Pons (tissue), 1 donor: ENCODE measurements at places on chromosomes 16 and 17.
A peak's percentile ranks its signal among the peaks of the same experiment; 100 is the strongest.

GRCh38 chr17:33381201-33381600, 88.1 kb upstream of the ASIC2 start:
- no peak for DNase-seq

GRCh38 chr16:695355-696089, 5.3 kb upstream of the WDR24 start:
- no peak for DNase-seq

DNA sequence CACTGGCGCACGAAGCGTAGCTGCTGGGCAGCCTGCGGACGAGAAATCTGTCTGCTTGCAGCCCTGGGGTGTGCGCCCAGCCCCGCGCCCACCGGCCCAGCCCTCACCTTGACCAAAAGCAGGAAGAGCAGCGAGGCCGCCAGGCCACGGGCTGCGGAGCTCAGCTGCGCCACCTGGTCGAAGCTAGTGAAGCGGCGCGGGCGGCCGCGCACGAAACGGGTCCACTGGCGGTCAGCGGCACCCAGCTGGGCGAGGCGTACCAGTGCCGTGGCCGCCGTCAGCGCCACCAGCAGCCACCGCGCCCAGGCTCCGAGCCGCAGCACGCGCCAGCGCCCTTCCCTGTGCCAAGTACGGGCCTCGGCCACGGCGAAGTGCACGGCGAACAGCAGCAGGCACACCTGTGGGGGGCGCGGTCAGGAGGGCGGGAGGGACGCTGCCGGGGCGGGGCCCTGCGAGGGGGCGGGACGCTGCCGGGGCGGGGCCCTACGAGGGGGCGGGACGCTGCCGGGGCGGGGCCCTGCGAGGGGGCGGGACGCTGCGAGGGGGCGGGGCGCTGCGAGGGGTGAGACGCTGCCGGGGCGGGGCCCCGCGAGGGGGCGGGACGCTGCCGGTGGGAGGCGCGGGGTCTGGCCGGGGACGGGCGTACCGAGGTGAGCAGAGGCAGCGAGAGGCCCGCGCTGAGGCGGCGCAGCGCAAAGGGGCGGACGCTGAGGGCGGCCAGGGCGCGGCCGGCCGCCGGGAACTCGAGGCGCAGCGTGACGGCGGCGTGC, 43.2 kb downstream of the TSC2 start:
- no peak for DNase-seq

- DNase-seq = peak; percentile 95
These were observed 78.5 kb downstream of the MRC2 start for GRCh38 chr17:62705778-62706597.

GRCh38 chr17:51353296-51353695, 93.0 kb downstream of the UTP18 start:
- no peak for DNase-seq

- peak; percentile 7 for DNase-seq
These were observed 22.5 kb upstream of the DYNLL2 start for GRCh38 chr17:58060596-58061191.

DNA sequence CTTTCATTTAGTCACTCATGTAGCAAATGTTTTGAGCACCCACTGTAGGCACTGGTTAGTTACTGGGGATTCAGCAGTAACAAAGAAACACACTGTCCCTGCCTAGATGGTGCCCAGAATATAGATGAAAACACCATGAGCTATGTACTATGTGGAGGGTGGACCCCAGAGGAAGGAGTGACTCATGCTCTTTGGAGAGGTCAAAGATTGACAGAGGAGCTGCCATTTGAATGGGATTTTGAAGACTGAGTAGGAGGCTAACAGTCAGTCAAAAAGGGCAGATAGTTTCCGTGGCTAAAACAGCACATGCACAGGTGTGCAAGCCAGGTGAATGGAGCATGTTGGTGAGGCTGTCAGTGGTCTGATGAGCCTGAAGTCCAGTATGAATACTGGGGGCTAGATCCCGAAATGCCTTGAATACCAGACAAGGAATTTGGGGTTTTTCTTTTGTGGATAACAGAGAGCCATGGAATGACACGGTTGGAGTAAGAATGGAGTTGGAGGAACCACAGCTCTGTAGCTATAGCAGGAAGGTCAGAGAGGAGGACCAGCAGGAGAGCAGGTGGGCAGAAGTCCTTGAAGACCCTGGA, 6.1 kb downstream of the IL21R start:
- no peak for DNase-seq

- no peak for DNase-seq
These were observed 19.1 kb downstream of the ST6GALNAC2 start for GRCh38 chr17:76566613-76566943.

- no peak for DNase-seq
These were observed 6.4 kb upstream of the CRK start for GRCh38 chr17:1462164-1463112.

DNA sequence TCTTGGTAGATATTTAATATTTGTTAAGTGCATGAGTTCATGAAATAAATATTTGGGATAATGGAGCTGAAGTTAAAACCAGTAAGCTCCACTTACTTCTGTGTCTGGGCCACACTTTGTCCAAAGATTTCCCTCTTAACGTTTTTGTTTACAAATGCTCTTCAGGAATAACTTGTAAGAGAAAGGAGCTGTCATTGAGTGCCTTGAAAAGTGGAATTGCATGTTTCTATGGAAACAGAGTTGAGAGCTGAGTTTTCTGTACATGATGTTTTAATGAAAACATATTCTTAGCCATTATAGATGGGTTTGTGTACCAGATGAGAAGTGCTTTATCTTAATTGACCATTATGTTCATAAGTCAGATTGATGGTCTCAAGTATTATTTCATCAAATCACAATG, 1045.4 kb upstream of the EEF2KMT start:
- DNase-seq = no peak

- no peak for DNase-seq
These were observed 6.6 kb downstream of the PTX4 start for GRCh38 chr16:1481906-1482835.

- no peak for DNase-seq
These were observed 22.9 kb downstream of the COPZ2 start for GRCh38 chr17:48014595-48015111.

DNA sequence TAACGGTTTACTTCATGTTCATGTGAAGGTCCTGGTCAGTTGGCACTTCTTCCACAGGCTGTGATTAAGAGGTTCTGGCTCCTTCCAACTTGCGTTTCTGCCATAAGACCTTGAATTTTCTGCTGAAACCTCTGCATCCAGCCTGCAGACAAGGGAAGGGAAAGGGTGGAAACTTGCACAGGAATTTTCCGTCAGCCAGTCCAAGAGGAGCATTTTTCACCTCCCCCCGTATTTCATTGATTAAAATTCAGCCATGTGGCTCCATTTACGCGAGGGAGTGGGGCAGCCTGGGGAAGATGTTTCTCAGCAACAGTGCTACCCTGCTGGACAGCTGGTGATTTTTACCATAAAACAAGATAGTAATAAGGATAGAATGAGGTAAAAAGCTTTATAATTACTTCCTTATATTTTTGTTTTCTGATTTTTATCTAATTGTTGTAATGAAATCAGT, 101.5 kb upstream of the SMIM36 start:
- DNase-seq = no peak

DNA sequence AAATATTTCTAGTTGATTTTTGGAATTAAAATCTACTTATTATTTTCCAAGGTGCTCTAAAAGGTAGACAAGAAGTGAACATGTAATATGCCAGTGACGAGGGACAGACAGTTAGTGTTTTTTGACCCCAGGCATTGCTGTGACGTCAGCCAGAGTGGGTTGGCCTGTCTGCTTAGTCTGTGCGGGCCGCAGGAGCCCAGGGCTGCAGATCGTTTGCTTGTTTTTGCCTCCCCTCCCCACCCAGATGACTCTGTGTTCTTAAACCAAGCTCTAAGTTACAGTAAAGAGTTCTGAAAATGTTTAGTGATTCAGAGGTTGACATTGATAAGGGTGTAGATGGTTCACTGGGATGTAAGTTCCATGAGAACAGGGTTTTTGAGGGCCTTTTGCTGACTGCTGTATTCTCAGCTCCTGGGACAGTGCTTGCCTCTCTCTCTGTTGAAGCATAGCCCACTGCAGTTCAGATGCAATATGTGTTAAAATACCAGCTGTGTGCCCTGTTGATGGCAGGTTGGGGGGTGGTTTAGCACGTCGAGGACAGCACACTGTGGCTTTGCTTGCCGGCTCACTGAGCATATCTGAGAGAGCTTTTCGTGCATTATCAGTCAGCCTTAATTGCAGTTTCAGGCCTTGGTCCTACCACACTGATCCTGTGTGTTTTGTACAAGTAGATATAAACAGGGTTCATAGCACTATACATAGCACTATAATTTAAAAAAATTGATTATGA, 64.8 kb downstream of the SEC14L1 start:
- DNase-seq = no peak

DNA sequence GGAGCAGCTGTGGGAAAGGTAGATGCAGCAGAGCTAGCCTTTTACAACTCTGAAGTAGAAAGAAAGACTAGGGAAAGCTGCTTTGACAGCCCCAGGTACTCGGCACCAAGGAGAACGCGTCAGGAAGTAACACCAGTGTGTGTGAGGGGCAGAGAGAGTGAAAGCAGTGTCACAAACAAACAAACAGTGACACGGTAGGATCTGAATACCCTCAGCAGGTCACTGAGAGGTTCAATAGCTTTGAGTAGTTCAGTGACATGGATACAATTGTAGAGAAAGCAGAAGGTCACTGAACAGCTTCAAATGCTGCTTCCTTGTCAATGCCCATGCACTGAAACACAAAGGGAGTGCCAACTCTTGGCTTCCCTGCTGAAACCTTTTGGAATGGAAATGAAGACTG, 150.3 kb upstream of the C17orf78 start:
- DNase-seq = no peak

- no peak for DNase-seq
These were observed 3.8 kb upstream of the TLCD2 start for GRCh38 chr17:1713878-1714426.

- peak; percentile 18 for DNase-seq
These were observed 113.7 kb upstream of the RBFOX1 start for GRCh38 chr16:7218936-7219335.

- no peak for DNase-seq
These were observed 309 bp downstream of the FOXJ1 start for GRCh38 chr17:76140661-76141211.

DNA sequence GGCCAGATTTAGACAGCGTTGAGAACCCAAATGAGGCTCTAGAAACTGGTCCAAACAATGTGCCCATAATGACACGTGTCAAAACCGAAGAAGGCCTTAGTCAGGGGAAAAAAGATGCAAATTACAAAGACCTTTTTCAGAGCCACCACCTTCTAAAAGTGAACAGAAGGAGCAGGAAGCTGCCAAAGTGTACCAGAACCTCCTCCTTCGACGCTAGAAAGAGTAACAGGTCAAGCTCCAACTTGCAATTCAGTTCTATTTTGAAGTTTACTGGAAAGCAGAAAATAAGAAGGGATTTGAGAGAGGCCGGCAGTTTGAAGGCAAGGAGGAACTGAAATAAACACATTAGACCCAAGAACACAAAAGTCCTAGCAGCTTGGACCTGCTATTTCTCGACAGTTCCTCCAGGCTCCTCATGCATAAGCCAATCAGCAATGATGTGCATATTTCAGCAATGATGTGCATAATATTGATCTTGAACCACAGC, 61.8 kb downstream of the XYLT1 start:
- DNase-seq = no peak

GRCh38 chr17:63191610-63192009, 225.6 kb downstream of the TANC2 start:
- DNase-seq = peak; percentile 72

- no peak for DNase-seq
These were observed 64.8 kb upstream of the C17orf78 start for GRCh38 chr17:37310940-37311339.

- no peak for DNase-seq
These were observed 4.5 kb downstream of the CCR7 start for GRCh38 chr17:40560592-40561293.

- no peak for DNase-seq
These were observed 120.7 kb downstream of the CDH8 start for GRCh38 chr16:61915569-61915968.

GRCh38 chr17:55440391-55440790, 18.8 kb upstream of the MMD start:
- no peak for DNase-seq

DNA sequence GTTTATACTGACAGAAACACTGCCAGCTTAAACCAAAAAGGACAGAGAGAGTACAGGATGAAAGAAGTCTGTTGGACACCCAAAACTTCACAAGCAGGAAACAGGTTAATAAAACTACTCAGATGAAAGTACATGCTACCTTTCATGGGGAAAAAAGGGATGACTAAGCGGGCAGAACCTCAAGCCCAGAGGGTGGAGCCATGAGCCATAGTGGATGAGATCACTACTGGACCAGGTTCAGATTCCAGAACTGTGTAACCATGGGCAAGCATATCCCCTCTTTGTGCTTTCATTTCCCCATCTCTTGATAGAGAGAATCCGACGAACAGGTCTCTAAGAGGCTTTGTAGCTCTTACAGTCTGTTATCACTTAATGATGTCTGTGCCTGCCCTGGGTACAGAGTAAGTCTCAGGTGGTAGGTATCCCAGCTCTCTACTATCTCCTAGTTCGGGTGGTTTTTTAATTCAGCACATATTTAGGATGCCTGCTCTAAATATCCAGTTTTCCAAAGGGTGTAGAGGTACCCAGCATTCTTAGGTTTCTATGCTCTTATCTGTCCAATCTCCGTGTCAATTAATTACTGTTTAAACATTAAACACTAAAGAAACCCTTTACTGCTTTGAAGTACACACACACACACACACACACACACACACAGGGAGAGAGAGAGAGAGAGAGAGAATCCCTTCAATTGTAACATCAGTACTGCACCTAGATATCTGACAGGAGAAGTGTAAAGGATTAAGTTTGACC, 206.7 kb downstream of the ZNF423 start:
- no peak for DNase-seq

- no peak for DNase-seq
These were observed 12.8 kb downstream of the NOD2 start for GRCh38 chr16:50706250-50706649.

DNA sequence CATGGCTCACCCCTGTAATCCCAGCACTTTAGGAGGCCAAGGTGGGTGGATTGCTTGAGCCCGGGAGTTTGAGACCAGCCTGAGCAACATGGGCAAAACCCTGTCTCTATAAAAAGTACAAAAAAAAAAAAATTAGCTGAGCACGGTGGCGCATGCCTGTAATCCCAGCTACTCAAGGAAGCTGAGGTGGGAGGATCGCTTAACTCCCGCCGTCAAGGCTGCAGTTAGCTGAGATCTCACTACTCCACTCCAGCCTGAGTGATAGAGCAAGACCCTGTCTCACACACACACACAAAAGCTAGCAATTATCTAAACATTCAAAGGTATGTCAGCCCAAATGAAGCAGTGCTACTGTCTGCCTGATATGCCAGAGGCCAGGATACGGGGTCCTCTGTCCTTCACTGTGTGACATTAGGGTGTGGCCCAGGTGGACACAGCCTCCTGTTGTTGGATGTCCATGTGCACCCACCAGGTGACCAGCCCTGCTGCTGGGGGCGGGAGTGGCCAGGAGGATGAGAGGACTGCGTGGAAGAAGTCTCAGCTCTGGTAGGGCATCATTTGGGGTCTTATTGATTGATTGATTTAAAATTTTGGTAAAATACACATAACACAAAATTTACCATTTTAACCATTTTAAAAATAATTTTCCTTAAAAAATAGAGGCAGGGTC, 3.9 kb downstream of the NLRC3 start:
- no peak for DNase-seq
